ENCODE measurements at places on chromosomes 16 and 17.

- no peak for DNase-seq
Observed at GRCh38 chr16:11356573-11357331, 11.5 kb downstream of the RMI2 start.

DNA sequence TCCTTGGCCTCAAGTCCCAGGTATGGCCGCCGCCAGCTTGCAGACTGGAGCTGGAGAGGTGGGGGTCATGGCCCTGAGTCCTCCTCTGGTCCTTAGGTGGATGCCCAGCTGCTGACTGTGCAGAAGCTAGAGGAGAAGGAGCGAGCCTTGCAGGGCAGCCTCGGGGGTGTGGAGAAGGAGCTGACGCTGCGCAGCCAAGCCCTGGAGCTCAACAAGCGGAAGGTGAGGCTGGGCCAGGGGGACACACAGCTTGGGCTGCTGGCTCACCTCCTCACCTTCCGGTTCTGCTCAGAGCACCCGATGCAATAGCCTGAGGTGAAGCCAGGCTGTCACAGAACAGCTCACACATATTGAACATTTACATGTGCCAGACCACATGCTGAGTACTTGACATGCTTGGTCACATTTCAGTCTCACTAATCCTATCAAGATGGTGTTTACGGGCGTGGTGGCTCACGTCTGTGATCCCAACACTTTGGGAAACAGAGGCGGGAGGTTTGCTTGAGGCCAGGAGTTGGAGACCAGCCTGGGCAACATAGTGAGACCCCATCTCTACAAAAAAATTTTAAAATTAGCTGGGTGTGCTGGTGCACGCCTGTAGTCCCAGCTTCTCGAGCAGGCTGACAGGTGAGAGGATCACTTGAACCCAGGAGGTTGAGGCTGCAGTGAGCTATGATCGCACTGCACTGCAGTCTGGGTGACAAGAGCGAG, 7.4 kb downstream of the RNF40 start:
- DNase-seq, result no peak

GRCh38 chr16:7343243-7343642, 10.6 kb downstream of the RBFOX1 start:
- no peak for DNase-seq

- DNase-seq, result peak; percentile 26
Observed at GRCh38 chr17:412211-413015, 59.8 kb upstream of the RPH3AL start.

DNA sequence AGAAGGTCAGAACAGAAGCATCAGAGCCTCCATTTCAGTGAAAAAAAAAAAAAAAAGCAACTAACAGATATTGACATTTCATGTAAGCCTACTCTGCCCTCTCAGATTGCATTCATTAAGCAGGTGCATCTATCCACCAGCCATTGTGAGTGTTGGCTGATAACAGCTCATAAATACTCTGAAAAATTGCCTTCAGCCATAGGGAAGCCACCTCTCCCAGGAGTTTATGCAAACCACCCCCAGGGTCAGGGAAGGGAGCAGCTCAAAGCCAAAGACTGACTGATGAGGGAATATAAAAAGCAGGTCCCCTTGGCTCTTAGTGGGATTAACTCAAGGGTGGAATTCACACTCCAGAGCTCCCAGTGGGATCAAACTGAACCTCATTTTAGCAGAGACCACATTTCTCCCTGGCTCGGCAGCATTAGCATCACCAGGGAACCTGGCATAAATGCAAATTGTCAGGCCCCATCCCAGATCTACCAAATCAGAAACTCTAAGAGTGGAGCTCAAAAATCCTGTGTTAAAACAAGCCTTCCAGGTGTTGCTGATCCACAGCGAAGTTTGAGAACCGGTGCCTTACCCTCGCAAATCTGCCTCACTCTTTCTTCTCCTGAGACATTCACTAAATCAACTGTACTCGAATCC, 14.2 kb downstream of the APOH start:
- no peak for DNase-seq

DNA sequence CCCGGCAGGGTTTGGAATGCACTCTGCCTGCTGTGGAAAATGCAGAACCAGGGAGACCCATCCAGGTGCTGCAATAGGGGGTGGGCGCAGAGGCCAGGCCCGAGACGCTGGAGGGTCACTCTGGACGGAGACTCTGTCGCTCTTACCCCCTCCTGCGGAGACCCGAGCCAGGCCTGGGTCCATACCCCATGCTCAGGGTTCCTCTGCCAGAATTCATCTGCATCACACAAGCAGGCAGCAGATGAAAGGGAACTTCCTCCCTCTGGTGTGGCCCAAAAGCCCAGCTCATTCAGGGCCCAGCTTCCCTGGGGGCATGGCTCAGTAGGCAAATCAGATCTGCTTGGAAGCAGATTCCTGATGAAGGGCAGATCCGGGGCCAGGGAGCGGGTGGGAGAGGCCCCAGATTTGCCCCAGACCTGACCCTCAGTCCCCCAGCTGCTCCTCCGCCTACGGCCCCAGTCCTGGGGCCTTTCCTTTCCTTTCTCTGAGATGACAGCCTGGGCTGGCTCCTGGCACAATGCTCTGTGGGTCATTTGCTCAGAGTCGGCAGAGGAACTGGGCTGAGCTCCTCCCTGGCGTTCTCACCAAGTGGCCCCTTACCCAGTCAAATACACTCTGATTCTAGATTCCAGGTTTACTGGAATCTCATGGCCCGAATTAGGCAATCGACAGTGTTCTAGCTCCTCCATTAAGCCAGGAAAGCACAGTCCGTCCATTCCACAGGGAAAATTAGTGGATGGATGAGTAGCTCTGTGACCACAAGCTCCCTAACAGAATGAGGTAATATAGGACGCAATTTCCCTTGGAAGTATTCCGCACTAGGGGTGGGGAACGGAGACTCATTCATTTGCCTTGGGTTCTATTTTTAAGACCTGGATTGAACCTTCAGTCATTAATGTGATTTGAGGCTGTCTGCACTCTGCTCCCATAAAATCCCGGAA, 19.1 kb upstream of the RASD1 start:
- no peak for DNase-seq

GRCh38 chr17:57266902-57267311, 10.6 kb downstream of the MSI2 start:
- no peak for DNase-seq
